Activated naive CD4-positive, alpha-beta T cell (primary cell): ENCODE measurements at places on chromosomes 7 and 10.

- no peak for DNase-seq
Observed at GRCh38 chr7:103541026-103541425, 95.0 kb upstream of the SLC26A5 start.

DNA sequence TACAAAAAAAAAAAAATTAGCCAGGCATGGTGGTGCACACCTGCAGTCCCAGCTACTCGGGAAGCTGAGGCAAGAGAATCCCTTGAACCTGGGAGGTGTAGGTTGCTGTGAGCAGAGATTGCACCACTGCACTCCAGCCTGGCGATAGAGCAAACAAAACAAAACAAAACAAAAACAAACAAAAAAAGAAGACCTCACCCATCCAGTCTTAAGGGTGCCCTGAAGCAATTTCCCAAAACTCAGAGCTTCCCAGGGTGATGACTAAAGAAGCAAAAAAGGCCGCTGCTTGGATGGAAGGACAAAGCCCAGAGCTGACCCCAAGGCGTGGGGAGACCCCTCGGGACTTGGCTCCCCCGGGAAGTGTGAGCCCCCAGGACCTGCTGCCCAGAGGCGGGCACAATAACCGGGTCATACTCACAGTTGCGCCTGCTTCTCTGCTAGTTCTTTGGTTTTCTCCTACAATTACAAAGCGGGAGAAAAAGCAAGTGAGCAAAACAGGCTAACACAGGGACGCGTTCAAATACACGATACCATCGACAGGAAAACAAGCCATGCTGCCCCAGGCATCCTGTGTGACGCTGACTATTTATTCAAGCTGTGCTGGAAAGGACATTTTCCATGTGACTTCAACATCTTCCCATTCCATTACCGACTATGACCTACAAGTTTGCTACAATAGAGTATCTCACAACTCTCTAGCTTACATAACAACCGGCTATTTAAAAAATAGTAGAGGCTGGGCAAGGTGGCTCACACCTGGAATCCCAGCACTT, 29.9 kb downstream of the PAPOLB start:
- DNase-seq, result no peak

DNA sequence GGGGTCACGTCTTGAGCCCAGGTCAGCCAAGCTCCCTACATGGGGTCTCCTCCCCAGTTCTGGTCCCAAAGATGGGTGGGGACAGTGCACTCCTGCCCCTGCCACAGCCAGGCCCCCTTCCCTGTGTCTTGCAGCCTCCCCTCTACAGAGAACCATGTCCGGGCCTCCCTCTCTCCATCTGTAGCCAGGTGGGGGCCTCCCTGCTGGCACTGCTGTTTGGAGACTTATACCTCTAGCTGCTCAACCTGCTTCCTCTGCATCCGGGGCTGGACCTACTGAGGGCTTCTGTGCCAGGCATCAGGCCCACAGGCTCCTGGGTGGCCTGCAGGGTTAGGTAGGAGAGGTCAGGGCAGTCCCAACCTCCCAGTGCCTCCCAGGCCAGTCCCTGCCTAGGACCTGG, 7.9 kb downstream of the SH2B2 start:
- DNase-seq, result no peak

DNA sequence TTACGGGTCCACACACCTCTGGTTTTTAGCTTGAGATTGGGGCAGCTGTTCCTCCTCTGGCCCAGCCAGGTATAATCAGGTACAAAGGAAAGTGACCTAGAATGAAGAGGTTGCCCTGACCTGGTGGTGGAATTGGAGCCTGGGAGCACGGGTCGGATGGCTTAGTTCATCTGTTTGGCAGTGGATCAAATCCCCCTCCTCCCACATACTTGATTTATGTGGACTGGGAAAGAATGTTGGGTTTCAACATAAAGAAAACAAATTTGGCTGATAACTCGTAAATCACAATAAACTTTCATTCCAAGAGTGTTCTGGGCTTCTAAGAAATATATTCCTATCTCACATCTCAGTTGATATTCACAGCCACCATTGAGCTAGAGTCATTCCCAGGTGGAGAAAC, 186.8 kb downstream of the CUX1 start:
- no peak for DNase-seq

- no peak for DNase-seq
Observed at GRCh38 chr10:35362701-35363350, 26.5 kb downstream of the CCNY start.

GRCh38 chr10:89978081-89978480, 276.7 kb downstream of the KIF20B start:
- no peak for DNase-seq

GRCh38 chr10:105656856-105657255, 1015.8 kb downstream of the SORCS3 start:
- no peak for DNase-seq

DNA sequence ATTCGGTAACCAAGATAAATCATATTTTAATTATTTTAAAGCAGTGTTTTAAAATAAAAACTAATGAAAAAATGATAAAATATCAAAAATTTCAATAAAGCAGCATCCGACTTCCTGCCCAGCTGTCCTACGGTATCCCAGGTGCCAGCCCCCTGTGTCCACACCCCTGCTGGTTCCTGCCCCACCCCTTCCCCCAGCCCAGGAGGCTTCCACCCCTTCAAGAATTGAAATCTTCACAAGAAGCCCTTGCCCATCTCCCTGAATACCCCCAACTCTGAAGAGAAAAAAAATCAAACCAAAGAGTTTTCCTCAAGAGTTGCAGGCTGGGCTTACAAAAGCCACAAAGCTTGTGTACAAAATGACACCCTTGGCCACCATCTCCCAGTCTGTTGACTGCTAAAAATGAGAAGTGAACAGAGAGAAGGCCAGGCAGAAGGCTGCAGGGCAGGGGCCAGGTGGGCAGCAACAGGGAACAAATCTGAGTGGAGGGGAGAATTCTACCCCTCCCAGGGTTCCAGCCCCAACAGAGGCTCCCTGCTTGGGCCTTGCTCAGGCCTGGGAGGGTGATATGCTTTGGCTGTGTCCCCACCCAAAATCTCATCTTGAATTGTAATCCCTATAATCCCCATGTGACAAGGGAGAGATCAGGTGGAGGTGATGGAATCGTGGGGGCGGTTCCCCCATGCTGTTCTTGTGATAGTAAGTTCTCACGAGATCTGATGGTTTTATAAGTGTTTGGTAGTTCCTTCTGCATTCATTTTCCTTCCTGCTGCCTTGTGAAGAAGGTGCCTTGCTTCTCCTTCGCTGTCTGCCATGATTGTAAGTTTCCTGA, 14.5 kb downstream of the GPRIN2 start:
- DNase-seq, result no peak

GRCh38 chr7:27224983-27225934, 17.3 kb upstream of the EVX1 start:
- DNase-seq, result no peak

DNA sequence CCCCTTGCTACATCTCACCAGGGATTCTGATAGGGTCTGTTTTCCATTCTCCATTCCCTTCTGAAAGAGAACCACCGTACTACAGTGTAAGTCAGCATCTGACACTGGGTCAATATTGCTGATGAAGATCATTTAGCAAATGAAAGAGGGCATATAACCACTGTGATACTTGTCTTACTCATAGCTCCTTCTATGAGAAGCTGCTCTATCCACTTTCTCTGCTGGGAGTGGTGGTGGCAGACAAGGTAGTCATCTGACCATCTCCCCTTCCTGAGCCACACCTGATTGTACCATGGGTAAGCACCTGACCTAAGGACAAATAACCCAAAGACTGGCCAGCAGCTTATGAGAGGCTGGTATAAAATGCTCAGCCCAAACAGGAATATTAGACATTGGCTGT, 220.4 kb downstream of the DOCK4 start:
- no peak for DNase-seq

- DNase-seq, result no peak
Observed at GRCh38 chr10:127679642-127680255, 57.2 kb upstream of the FOXI2 start.

GRCh38 chr7:95675016-95675415, 78.7 kb upstream of the PDK4 start:
- DNase-seq, result no peak

DNA sequence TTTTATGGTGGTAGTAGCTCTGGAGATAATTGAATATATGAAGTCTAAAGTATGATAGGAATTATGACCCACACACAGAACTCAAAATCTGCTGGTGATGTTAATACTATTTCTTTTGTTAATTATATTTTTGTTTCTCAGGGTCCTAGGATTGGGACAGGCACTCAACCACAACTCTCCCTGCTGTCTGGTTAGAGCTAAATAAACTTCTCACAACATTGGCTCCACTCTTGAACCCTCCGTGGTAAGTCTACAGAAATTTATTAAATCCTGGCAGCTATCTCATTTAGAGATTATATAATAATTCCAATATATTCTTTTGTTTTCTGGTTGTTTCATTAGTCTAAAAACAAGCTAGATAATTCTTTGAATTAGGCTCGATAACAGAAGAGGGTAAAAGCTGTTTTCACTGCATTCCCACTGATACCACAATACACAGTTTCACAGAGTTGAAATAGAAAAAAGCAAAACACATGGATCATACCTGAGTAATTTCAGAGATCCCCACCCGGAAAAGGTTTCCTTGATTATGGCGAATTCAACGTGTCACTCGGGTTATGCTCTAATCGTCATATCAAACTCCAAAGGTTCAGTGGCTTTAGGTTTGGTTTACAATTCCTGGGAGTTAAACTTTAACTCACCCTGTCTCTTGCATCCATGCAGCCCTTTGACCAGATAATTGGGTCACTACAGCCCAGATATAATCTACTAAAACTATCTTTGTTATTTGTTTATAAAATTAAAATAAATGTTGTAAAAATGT, at the start of gene A1CF:
TSS of gene A1CF (minus strand) at position 531 of the 763 bp plus-strand sequence. CDS start 25,687 bp downstream, outside the sequence.
- DNase-seq, result no peak

DNA sequence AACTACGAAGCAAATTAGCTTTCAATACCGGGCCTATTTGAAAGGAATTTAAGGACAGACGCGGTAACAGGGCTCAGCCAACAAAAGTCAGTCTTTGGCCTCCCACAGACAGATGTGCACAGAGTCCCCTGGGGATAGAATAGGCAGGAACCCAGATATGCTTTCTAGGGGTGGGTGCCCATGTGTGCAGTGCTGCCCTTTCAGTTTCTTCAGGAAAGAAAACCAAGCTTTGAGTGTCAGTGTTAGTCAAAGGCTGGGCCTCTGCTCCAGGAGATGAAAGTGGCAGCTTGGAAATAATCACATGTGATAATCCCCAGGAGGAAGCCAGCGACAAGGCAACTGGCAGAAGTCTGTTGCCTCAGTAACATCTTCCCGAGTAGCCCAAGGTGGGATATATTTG, 43.8 kb upstream of the CSTF2T start:
- no peak for DNase-seq

- no peak for DNase-seq
Observed at GRCh38 chr10:34585422-34586112, 229.5 kb downstream of the PARD3 start.

GRCh38 chr10:92761571-92761970, 71.8 kb downstream of the HHEX start:
- DNase-seq, result no peak

DNA sequence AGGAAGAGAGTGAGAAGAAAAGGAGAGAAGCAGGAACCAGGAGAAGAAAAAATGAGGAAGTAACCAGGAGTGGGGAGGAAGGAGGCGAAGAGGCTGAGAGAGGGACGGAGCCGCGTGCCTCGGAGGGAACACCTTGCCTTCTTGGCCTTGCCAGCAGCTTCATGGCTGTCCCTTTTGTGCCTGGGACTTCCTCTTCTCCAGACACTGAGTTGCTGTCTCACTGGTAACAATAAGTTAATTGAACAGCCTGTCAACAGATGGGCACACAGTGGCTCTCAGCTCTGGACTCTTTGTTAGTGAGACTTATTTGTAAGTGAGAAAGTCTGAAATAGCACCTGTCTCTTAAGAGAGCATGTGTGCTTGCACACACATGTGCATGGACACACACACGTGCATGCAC, 83.2 kb downstream of the GATA3 start:
- DNase-seq, result no peak

- DNase-seq, result no peak
Observed at GRCh38 chr10:31072451-31072850, 40.8 kb upstream of the ZNF438 start.

DNA sequence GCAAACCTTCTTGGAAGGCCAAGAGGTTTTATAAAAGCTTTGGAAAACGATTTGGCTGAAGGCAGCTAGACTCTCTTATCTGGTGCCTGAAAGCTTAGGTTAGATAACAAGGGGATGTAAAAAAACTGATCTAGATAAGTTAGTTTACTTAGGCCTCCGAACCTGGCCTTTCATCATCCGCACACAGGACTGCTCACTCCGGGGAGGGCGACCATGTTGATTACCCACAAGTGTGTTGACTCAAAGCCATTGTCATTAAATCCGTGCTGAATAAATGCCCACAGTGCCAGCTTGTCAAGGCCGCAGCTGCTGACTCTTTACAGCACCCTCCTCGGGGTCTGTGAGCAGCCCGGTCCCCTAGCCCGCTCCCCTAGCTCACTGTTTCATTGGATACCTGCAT, 112.3 kb downstream of the ZFAND4 start:
- DNase-seq, result no peak

DNA sequence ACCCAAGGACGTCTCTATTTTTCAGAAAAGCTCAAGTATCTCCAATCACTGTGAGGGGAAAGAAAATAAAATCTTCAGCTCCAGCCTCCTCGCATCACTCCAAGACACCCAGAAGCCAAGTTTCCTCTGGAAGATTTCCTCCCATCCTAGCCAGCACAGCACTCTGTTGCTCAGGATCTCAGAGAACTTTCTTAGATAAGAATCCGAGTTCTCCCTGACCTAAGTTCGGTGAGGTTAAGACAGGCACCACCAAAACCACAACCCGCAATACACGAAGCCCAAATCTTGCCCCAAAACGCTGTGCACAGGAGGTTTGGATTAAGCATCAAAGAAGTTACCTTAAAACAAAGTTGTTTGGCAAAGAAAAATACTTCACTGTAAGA, 4.2 kb downstream of the FAM53B start:
- DNase-seq, result no peak

GRCh38 chr7:126541406-126541805, 711.3 kb downstream of the GRM8 start:
- DNase-seq, result no peak

DNA sequence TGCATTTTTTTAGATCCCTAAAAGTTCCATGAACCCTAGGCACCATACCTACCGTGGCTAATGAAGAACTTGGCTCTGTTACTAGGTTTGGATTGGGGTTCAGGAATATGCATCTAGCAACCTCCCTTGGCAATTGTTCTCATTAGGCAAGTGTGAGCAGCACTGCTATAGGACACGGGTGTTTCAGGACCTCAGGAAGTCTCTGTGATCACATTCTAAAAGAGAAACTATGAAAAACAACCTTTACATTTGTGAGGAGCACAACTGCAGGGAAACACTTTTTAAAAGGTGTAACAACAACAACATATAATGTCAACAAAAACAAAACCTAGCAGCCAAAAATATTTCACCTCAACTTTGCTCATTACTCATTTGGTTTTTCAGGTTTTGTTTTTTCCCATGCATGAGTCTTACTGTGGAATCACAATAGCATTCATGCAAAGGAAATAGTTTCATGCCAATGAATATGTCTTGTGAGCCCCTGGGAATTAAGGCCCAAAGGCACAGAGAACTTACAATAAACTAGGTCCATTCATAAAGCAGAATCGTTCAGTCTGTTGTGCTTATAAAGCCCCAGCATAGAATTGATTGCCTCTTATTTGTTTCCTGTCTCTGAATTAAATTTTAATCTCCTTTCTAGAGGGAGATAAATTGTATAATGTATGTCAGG, 255.7 kb upstream of the DGKB start:
- DNase-seq, result no peak
